Stimulated activated CD8-positive, alpha-beta memory T cell treated with anti-CD3 and anti-CD28 coated beads, Interleukin-2, amount 100 ng/mL, for 1 hour (primary cell): ENCODE measurements at places on chromosomes 1 and 21.

DNA sequence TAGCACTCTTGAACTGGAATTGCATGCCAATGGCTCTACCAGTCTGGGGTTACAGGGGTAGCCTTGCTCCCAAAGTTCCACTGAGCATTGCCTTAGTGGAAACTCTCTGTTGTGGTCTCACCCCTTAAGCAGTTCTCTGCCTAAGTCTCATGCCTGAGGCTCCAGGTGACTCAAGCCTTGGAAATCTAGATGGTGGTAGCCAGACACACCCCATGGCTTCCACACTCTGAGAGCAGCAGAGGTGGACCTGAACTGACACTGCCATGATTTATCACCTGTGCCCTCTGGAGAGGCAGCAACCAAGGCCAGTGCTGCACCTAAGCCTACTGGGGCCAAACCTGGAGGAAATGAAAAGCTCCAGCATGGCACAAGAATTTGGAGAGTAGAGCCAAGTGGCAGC, 285.7 kb upstream of the PKN2 start:
- DNase-seq, result no peak

- DNase-seq, result no peak
Measured at GRCh38 chr21:30146558-30147282, 19.9 kb downstream of the CLDN17 start.

DNA sequence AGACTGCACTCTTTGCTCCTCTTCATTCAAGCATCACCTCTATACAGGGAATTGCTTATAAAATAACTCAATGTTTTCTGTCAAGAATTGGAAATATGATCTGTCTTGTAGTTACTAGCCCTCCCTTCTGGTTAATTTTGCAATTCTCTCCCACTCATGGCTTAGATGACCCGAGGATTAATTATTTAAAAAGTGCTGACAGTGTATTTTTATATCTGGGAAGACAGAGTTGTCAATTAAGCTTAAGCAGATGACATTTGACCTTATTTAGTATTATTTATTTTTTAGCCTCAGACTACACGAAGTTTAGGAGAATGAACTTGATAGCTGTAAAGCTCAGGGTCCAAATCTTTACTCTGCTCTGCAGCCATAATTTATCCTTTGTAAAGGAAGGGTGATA, 538.5 kb downstream of the NEGR1 start:
- DNase-seq, result no peak

- DNase-seq, result no peak
Measured at GRCh38 chr1:86748622-86749373, 44.4 kb downstream of the SH3GLB1 start.

GRCh38 chr1:64019818-64020217, 183.6 kb upstream of the UBE2U start:
- DNase-seq, result no peak

- DNase-seq, result no peak
Measured at GRCh38 chr1:91809317-91809716, 76.6 kb downstream of the TGFBR3 start.

GRCh38 chr21:45248893-45249381, 38.8 kb downstream of the POFUT2 start:
- no peak for DNase-seq

- no peak for DNase-seq
Measured at GRCh38 chr21:44529503-44530125, 10.4 kb downstream of the KRTAP10-1 start.
